ENCODE measurements at places on chromosomes 11 and 22.

DNA sequence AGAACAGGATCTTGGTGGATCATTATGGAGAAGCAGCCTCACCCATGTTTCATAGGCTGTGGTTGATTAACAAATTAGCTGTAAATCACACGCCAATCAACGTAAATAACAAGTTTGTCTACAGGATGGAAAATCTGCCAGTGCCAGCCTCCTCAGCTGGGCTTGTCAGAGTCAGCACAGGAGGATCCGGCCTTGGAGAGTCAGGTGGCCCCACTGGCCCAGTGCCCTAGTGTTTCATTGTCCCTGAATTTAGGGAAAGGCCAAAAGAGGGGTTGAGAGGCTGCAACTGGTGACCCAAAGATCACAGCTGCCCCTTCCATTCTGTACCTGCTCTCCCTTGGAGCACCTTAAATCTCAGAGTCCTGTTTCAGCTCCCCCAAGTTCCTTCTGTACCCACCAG lies 42.4 kb downstream of the TRIM29 start:
- H3K27ac ChIP-seq, result no peak overlapping the region
- no peak overlapping the region for H3K4me3 ChIP-seq
- no peaks in the 10 kb centered on the region for H3K36me3 ChIP-seq

GRCh38 chr11:84902445-84902844 lies 724.7 kb downstream of the DLG2 start:
- H3K4me1 ChIP-seq, result peaks cover 4% of the 10 kb centered on the region
- DNase-seq, result no peak
- no peak overlapping the region for H3K4me3 ChIP-seq
- H3K36me3 ChIP-seq, result no peaks in the 10 kb centered on the region
- no peaks in the 10 kb centered on the region for H3K27me3 ChIP-seq

GRCh38 chr22:50320116-50320515 lies 6.7 kb downstream of the DENND6B start:
- H3K4me1 ChIP-seq, result no peaks in the 10 kb centered on the region
- DNase-seq, result no peak
- H3K36me3 ChIP-seq, result no peaks in the 10 kb centered on the region
- no peaks in the 10 kb centered on the region for H3K27me3 ChIP-seq
- no peak overlapping the region for H3K4me3 ChIP-seq
- no peak overlapping the region for H3K27ac ChIP-seq

DNA sequence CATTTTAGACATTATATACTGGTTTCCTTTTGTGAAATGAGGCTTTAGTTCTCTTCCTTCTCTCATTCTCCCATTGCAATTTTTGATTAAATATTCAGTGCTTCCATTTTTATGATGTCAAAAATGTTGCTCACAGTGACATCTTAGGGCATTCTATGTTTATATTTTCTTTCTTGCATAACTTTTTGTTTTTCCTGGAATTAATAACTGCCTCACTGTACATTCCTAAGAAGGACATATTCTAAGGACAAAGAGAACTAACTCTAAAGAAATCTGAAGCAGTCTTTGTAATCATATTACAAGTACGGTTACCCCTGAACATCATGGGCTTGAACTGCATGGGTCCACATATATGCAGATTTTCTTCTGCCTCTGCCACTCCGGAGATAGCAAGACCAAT lies 25.8 kb upstream of the P2RY6 start:
- H3K36me3 ChIP-seq, result no peaks in the 10 kb centered on the region
- no peak overlapping the region for H3K4me3 ChIP-seq
- DNase-seq, result no peak
- H3K27me3 ChIP-seq, result no peaks in the 10 kb centered on the region

DNA sequence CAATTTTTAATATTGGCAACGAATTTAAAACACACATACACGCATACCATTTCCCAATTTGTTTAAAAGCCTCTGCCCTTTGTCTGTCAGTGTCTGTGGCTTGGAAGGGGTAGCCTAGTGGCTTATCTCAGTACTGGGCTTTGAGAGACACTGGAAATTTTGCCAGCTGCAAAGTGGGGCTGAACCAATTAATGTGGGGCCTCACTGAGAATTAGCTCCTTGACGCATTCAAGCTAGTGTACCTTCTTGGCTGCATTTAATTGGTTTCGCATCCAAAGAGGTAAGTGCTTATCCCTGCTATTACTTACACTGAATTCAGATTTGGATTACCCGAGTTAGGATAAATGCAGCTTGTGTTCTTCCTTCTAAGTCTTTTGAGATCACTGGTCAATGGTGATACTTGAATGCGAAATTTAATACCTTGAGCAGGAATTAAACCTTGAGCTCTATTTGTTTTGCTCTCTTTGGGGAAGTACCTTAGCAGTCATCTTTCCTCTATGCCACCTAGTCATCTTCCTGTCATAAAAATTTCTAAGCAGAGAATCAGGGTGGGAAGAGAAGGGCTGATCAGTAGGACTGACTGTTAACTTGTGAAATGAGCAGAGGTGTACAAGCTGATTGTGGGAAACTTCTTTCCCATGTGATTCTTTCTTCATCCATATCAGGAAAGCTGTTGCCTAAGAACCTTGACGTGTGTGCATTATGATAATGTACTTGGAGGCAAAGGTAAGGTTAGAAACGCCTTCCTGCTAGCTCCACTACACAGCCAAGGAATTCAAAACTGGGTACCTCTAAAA lies 187.7 kb upstream of the E2F8 start:
- DNase-seq, result no peak
- H3K27me3 ChIP-seq, result no peaks in the 10 kb centered on the region
- H3K4me3 ChIP-seq, result no peak overlapping the region
- no peaks in the 10 kb centered on the region for H3K36me3 ChIP-seq

GRCh38 chr11:104159356-104159755 lies 4.6 kb downstream of the PDGFD start:
- H3K4me3 ChIP-seq, result no peak overlapping the region
- no peak overlapping the region for H3K27ac ChIP-seq
- H3K27me3 ChIP-seq, result no peaks in the 10 kb centered on the region
- H3K4me1 ChIP-seq, result peaks cover 7% of the 10 kb centered on the region

- H3K4me1 ChIP-seq, result peaks cover 2% of the 10 kb centered on the region
- no peak for DNase-seq
- H3K4me3 ChIP-seq, result no peak overlapping the region
- H3K36me3 ChIP-seq, result peaks cover 27% of the 10 kb centered on the region
These were observed 43.7 kb downstream of the MED15 start for GRCh38 chr22:20550851-20551744.

GRCh38 chr11:73157101-73158010 lies 15.2 kb upstream of the FCHSD2 start:
- no peak overlapping the region for H3K27ac ChIP-seq
- no peaks in the 10 kb centered on the region for H3K4me1 ChIP-seq
- no peaks in the 10 kb centered on the region for H3K27me3 ChIP-seq
- H3K4me3 ChIP-seq, result no peak overlapping the region

DNA sequence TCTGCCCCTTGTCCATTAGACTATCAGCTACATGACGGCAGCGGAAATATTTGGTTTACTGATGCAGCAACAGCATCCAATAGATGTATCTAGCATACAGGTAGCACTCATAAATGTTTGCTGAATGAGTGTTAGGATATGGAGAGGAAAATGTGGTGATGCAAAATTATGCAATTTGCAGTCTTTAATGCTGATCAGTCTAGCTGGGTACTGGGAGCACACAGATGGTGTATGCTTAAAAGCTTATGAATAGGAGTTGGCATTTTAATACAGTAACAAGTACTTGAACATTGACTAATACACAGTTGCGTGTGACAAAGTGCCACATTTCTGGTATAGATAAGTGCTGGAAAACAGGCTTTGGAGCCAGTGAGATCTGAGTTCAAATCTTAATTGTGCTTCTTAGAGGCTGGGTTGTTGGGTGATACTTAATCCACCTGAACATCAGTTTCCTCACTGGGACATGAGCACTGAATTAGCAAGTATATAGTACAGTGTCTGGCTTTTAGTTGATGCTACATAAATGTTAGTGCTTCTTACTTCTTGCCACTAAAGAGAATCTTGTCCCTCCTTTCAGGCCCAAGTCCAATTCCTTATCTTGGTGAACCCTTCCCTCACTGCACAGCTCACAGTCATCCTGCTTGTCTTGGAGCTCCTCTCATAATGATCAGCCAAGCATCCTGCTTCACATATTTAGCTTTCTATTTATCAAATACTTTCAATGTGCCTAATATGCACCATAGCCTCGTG lies 99.6 kb downstream of the TIMP3 start:
- H3K4me1 ChIP-seq, result peaks cover 10% of the 10 kb centered on the region
- H3K4me3 ChIP-seq, result no peak overlapping the region
- no peak overlapping the region for H3K27ac ChIP-seq
- no peaks in the 10 kb centered on the region for H3K27me3 ChIP-seq
- H3K36me3 ChIP-seq, result no peaks in the 10 kb centered on the region

GRCh38 chr22:36211237-36211861 lies 9.7 kb upstream of the APOL4 start:
- H3K27ac ChIP-seq, result no peak overlapping the region
- H3K4me3 ChIP-seq, result no peak overlapping the region
- no peaks in the 10 kb centered on the region for H3K36me3 ChIP-seq
- H3K4me1 ChIP-seq, result no peaks in the 10 kb centered on the region
- DNase-seq, result no peak

GRCh38 chr11:32385998-32386397 lies 49.3 kb downstream of the WT1 start:
- no peak overlapping the region for H3K4me3 ChIP-seq
- H3K4me1 ChIP-seq, result no peaks in the 10 kb centered on the region
- no peak overlapping the region for H3K27ac ChIP-seq
- no peaks in the 10 kb centered on the region for H3K36me3 ChIP-seq
- H3K27me3 ChIP-seq, result no peaks in the 10 kb centered on the region

GRCh38 chr22:41827671-41828070 lies 5.2 kb upstream of the SREBF2 start:
- DNase-seq, result no peak
- peaks cover 2% of the 10 kb centered on the region for H3K36me3 ChIP-seq
- H3K4me3 ChIP-seq, result no peak overlapping the region
- H3K4me1 ChIP-seq, result peaks cover 23% of the 10 kb centered on the region

GRCh38 chr11:46845740-46846509 lies at the start of gene CKAP5:
TSS of gene CKAP5 (minus strand) at chr11:46846280. CDS start at chr11:46821231, 25,049 bp downstream.
- H3K27ac ChIP-seq, result peak within 1 kb of the TSS; percentile 69
- no peaks in the 10 kb centered on the region for H3K4me1 ChIP-seq
- DNase-seq, result peak; percentile 85

- H3K27ac ChIP-seq, result no peak overlapping the region
- H3K4me3 ChIP-seq, result no peak overlapping the region
- H3K36me3 ChIP-seq, result no peaks in the 10 kb centered on the region
- DNase-seq, result no peak
- H3K4me1 ChIP-seq, result peaks cover 4% of the 10 kb centered on the region
- H3K27me3 ChIP-seq, result peaks cover 72% of the 10 kb centered on the region
These were observed 886 bp downstream of the SHISA8 start for GRCh38 chr22:41913842-41914534.

GRCh38 chr11:13160806-13161205 lies 116.8 kb upstream of the BMAL1 start:
- no peak overlapping the region for H3K27ac ChIP-seq
- peaks cover 5% of the 10 kb centered on the region for H3K4me1 ChIP-seq
- no peak for DNase-seq
- H3K36me3 ChIP-seq, result no peaks in the 10 kb centered on the region
- H3K27me3 ChIP-seq, result no peaks in the 10 kb centered on the region
- no peak overlapping the region for H3K4me3 ChIP-seq

DNA sequence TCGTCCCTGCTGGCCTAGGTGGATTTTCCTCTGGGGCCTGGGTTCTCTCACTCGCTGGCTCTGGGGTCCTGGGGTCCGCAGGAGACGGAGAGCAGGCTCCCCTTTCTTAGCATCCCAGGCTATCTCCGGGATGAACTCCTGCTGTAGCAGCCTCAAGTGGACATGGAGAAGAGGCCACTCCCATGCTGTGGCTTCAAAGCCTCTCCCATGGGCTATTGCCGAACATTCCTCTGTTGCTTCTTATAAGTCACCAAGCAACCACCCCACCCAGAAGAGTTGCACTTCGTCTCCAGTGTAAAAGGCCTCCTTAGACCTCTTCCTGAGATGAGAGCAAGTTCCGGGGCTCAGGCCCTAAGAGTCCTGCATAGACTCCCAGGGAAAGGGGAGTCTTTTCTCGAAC lies 124.0 kb upstream of the RCN1 start:
- no peaks in the 10 kb centered on the region for H3K27me3 ChIP-seq
- DNase-seq, result no peak
- H3K4me1 ChIP-seq, result peaks cover 4% of the 10 kb centered on the region
- H3K36me3 ChIP-seq, result no peaks in the 10 kb centered on the region
- H3K4me3 ChIP-seq, result no peak overlapping the region

DNA sequence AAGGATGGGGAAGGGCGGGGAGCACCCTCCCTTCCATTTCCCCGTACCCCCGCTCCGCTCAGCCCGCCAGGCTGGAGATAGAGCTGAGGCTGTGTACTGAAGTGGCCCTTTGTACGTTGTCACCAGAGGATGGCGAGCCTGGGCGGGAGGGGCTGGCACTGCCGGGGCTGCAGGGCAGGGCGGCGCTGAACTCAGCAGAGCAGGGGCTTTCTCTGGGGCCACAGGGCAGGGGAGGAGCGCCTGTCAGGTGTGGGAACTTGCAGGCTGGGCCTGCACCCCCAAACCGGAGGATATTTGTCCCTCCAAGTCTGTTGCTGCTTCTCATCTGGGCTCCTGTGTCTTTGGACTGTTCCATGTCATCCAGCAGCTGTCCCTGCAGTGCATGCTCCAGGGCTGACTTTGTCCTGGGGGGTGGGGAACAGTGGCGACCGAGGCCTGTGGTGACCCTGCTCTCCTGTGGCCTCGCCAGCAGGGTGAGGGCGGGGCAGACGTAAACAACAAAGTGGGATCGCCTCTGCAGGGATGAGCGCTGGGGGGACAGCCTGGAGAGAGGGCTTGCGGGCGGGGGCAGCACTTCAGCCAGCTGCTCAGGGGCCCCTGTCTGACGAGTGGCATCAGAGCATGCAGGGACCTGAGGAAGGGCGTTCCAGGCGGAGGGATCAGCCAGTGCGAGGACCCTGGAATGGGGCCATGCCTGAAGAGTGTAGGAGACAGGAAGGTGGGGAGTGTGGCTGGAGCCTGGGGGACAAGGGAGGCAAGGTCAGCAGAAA lies 13.1 kb downstream of the MGAT3 start:
- peaks cover 51% of the 10 kb centered on the region for H3K4me1 ChIP-seq
- DNase-seq, result no peak
- H3K27ac ChIP-seq, result peak overlapping the region; percentile 42
- H3K27me3 ChIP-seq, result no peaks in the 10 kb centered on the region
- no peak overlapping the region for H3K4me3 ChIP-seq

GRCh38 chr11:87712802-87713202 lies 462.4 kb downstream of the RAB38 start:
- H3K4me3 ChIP-seq, result no peak overlapping the region
- H3K36me3 ChIP-seq, result no peaks in the 10 kb centered on the region
- DNase-seq, result no peak
- no peak overlapping the region for H3K27ac ChIP-seq
- no peaks in the 10 kb centered on the region for H3K4me1 ChIP-seq

DNA sequence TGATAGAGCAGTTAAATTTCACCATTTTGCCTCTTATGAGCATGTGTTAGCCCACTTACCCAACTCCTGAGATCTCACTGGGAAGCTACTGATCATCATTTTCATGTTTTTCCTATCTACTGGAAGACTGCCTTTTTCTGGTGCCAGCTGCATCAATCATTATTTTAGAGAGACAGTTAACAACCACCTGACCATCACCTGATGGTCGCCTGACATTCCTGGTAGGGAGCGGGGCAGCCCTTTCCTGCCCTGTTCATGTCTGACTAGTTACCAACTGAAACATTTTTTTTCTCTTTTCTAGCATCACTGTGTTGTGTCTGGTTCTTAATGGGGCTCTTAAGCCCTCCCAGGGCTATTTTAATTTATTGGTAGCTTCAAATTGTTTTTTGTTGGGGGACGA lies 20.2 kb upstream of the PATL1 start:
- H3K36me3 ChIP-seq, result no peaks in the 10 kb centered on the region
- no peaks in the 10 kb centered on the region for H3K27me3 ChIP-seq
- no peak overlapping the region for H3K4me3 ChIP-seq
- no peak overlapping the region for H3K27ac ChIP-seq
- no peaks in the 10 kb centered on the region for H3K4me1 ChIP-seq
- no peak for DNase-seq

- no peak overlapping the region for H3K27ac ChIP-seq
- peaks cover 30% of the 10 kb centered on the region for H3K36me3 ChIP-seq
- DNase-seq, result no peak
These were observed 21.5 kb downstream of the NUP98 start for GRCh38 chr11:3775736-3776406.

Measured in neuronal stem cell (in vitro differentiated cells).